ENCODE measurements at places on chromosomes 7 and 10. TPM values are rescaled to one million over a fixed set of nuclear protein-coding genes. Genes with fewer than 3 reads are reported as not detected.

DNA sequence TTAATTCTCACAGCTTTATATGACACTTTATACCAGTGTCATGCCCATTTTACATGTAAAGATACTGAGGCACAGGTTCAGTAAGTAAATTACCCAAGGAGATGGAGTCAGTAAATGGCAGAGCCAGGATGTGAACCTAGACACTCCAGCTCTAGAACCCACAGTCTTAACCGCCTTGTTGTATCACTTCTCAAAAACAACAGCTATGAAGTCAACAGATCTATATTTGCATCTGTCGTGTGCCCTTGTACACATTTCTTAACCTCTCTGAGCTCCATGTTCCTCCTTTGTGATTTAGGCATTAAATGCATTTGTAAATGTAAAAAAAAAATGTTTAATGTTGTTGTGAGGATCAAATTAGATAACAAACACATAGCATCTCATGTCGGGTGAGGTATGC is 716.2 kb downstream of the SUGCT start:
- DNase-seq, result no peak

GRCh38 chr10:124497196-124497881 is 35.7 kb downstream of the LHPP start:
- no peak for DNase-seq

- peak; percentile 11 for DNase-seq
Measured at GRCh38 chr7:43462836-43463235, 120.1 kb upstream of the STK17A start.

DNA sequence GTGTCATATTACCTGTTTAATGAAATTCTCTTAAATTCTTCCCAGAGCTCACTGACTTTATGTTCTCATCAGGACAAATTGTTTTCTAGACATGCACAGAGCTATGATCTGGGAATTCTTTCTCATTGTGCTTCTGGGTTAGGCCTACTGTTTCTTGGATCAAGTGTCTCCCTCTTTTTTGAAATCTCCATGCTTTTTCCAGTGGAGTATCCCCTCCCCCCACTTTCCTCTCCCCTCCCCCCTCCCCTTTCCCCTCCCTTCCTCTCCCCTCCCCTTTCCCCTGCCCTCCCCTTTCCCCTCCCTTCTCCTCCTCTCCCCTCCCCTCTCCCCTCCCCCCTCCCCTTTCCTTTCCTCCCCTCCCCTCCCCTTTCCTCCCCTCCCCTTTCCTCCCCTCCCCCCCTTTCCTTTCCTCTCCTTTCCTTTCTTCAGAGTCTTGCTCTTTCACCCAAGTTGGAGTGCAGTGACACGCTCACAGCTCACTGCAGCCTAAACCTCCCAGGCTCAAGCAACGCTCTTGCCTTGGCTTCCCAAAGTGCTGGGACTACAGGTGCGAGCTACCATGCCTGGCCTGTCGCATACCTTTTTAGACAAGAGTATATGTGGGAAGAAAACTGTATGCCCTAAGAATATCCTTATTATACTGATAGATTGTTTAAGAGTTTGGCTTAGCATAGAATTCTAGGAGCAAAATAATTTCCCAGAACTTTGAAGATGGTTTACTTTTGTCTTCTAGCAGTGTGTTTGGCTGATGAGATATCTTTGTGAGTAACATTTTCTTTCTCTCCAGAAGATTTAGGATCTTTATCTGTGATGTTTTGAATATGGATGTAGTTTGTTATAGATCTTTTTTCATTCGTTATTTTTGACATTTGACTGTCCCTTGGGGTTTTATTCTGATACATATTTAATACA is 2.5 kb downstream of the DYNC2I1 start:
- no peak for DNase-seq

DNA sequence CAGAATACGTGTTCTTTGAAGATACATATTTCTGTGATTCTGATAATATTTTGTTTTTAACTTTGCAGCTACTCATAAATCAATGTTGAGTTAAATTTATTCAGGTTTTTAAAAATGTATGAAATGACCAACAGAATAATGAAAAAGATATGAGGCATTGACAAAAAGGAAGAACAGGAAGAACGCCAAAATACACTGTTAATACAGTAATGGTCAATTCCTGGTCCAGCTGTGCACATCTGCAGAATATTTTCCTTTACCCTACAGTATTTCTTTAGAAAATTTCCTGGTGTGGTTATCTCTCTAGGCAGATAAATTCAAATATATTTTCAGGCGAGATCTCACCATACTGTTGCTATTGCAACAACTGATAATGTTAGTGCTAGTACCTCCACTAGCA is 203.2 kb upstream of the DGKB start:
- peak; percentile 6 for DNase-seq

DNA sequence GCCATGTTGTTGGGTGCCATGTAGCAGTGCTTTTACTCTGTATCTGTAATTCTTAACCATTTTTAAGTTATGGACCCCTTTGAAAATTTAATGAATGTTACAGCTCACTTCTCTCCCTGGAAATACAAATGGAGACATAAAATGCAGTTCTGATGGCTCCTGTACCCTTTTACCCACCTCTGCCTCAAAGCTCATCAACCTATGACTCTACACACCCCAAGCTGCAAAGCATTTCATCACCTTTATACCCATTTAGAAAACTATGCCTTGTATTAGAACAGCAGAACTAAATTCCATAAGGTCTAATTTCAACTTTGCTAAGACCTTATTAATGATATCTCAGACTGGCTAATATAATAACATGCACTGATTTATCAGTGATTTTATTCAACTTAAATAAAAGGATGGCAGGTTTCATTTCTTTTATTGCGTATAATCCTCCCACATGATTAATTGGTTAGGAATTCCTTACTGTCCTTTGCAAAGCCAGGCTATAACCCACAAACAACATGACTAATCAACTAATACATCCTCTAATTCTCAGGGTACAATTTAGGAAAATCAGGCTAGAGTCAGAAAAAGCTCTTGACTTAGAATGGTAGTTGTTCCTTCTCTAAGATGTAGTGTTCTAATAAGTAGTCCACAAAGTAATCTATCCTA is 68.1 kb downstream of the CPEB3 start:
- no peak for DNase-seq

GRCh38 chr10:67242528-67242927 is 316.7 kb downstream of the LRRTM3 start:
- no peak for DNase-seq

GRCh38 chr10:80292607-80293239 is 3.3 kb upstream of the MAT1A start:
- no peak for DNase-seq

GRCh38 chr7:30851651-30852307 is 59.9 kb upstream of the AQP1 start:
- DNase-seq, result peak; percentile 48

GRCh38 chr7:13055732-13056368 is 368.4 kb downstream of the ARL4A start:
- DNase-seq, result no peak

DNA sequence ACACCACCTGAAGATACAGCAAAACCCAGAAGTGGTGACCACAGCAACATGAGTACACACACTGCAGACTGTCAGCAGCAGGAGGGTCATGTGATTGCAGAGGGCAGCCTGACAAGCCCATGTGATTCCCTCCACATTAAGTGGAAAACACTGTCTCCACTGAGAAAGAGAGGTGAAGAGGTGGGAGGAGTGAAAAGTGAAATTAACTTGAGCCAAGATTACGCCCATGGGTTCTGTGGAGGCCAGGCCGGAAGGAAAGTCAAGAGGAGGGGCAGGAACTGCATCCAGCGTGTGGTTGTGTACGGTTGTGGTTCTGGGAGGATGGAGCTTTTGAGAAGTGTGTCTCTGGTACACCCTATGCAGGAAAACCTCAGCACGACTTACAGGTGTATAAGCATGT is 138.5 kb downstream of the PLXNA4 start:
- no peak for DNase-seq

- no peak for DNase-seq
Measured at GRCh38 chr7:14628516-14628915, 274.0 kb downstream of the DGKB start.

DNA sequence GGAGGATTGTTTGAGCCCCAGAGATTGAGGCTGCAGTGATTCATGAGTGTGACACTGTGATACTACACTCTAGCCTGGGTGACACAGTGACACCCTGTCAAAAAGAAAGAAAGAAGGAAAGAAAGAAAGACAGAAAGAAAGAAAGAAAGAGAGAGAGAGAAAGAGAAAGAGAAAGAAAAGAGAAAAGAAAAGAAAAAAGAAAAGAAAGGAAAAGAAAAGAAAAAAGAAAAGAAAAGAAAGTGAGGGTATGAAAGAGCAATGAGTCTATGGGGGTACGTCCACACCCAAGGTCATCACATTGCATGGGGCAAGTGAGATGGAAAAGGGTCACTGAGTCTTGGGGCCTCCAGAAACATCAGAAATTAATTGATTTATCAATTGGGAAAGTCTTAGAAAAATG is 135.2 kb upstream of the CSTF2T start:
- DNase-seq, result no peak

DNA sequence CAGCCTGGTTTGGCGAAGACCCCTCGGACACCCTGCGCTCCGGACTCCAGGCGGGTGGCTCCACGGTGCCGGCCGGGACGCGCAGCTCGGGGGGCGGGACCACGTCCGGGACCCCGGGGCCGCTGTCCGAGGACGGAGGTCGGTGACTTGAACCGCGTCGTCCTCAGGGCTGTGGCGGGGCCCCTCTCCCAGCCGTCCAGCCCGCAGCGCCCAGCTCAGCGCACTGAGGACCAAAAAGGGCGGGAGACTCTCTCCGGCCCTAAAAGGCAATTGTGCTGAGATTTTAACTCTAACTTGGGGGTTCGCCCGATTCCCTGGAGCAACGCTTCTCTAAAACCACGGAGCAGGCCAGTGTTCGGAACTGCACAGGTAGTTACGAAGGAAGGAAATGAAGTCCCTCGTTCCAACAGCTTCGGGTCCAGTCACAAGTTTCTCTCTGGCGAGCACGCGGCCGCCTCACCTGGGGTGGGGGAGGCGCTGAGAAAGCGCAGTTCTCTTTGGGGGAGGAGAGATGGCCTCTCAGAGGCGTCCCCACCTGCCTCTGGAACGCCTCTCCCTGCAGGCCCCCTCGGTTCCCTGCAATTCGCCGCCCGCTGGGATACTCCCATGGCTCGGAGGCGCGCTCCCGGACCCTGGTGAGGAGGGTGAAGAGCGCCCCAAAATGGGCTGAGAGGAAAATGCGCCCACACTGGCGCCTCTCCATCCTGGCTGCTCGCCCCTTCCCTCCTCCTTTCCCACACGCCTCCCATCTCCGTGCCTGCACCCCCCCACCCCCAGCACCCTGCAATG is 352.7 kb downstream of the DNAJB6 start:
- DNase-seq, result no peak

- no peak for DNase-seq
Measured at GRCh38 chr7:117364339-117365080, 41.7 kb upstream of the WNT2 start.

GRCh38 chr7:125927556-125927955 is 997.9 kb upstream of the POT1 start:
- no peak for DNase-seq

DNA sequence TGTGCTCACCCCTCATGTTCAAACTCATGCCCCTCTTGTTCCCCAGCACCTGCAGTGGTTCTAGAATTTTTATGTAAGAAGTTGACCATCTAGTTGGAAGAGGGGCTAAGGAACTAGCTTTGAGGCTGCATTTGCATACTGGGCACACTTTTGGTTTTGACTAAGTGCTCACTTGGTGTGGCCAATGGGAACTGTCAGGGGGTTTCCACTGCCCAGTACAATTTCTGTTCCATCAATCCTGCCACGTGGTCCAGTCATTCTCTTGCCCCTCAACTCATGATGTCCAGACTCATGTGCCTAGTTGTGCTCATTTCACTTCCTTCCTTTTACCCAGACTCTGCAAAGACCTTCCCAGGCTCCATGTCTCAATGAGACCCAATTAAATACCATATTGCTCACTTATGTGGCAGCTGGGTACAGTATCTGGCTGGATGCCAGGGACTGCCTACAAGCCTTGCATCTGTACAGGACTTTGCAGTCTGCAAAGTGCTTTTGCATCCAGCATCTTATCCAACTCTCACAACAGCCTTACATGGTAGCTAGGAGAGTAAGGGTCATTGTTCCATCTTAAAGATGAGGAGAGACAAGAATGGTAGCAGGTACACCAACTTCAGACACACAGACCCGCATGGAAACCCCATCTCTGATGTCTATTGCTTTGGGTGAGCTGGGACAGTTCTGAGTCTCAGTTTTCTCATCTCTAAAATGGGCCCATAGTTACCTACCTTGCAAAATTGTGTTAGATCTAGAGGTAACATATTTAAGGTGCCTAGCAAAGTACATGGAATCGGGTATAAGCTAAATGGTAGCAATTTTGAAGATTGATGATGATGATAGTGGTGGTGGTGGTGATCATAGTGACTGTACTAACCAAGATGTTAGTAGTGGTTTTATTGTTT is 30.1 kb upstream of the KCNMA1 start:
- no peak for DNase-seq

DNA sequence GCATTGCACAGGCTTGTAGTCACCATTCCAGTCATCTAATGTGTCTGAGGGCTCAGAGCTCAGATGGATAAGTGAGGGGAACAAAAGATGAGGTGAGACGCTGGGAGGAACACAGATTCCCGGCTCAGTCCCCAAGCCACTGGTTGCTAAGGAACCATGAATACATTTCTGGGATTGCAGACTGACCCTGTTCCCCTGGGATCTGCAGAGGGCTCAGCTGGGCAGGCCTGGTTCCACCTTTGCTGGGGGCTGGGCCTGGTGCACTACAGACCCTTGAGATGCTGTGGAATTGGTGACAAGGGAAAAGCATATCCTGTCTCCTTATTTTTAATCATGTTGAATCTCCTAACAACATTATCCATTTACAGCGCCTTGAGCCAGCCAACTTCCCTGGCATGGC is 19.2 kb downstream of the ELFN1 start:
- no peak for DNase-seq

DNA sequence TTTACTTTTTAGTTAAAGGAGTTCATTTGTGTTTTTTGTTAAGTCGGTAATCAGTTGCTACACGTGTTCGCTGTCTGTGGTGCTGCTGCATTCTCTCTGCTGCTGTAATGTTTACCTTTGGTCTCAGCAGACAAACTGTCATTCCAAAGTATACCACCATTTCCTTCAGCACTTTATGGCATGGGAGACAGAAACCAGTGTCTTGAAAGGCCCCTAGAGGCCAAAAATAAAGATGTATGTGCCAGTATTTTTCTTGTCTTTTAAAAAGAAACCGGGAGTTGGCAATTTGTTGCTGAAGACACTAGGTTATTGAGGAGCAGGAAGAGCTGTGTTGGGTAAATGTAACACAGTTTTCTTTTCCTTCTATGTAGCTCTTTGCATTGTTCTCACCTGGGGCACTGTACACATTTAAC is 24.1 kb downstream of the ZNF92 start:
- DNase-seq, result no peak

DNA sequence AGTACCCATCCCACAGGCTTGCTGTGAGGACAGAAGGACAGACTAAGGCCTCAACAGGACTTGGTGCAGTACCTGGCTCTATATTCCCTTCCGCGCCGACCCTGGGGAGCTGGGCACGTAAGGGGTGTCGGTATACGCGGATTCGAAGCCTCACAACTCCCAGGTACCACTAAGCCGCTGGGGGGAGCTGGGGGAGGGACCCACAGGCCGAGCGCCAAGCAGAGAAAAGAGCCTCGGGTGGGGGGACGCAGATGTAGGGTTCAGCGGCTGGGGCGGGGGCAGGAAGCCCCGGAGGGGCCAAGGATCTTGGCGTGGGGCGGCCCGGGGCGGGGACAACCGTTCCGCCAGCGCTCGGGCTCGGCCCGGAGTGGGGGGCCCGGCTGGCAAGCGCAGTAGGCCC is 126.4 kb upstream of the ZNF746 start:
- DNase-seq, result no peak

The PTF1A gene
- not detected for polyA plus RNA-seq

The OR2A5 gene
- polyA plus RNA-seq, result not detected

The CCDC172 gene
- not detected for polyA plus RNA-seq

The GJD4 gene
- polyA plus RNA-seq, result 4.2 TPM

The BICC1 gene
- 14.5 TPM for polyA plus RNA-seq

The CUTC gene
- 23.6 TPM for polyA plus RNA-seq

The RBP3 gene
- polyA plus RNA-seq, result 0.09 TPM

Data from forelimb muscle (tissue), 1 donor.